ENCODE measurements at places on chromosomes 2 and 18.

DNA sequence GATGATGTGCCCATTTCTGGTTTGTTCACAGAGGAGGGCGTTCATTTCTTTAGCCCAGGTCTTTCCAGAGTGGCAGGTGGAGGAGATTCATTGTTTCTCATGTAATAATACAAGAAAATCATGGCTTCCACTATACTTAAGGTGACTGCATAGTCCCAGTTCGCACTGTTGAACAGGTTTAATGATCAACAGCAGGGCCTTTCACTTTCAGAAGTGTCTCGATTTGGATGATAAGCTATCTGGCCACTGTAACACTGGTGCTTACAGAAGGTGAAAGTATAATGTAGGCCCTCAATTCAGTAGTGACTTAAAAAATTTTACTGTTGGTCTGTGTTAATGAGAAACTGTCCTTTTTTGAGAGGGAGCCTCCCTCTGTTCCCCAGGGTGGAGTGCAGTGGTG lies 1.4 kb downstream of the RMC1 start:
- no peak for DNase-seq

DNA sequence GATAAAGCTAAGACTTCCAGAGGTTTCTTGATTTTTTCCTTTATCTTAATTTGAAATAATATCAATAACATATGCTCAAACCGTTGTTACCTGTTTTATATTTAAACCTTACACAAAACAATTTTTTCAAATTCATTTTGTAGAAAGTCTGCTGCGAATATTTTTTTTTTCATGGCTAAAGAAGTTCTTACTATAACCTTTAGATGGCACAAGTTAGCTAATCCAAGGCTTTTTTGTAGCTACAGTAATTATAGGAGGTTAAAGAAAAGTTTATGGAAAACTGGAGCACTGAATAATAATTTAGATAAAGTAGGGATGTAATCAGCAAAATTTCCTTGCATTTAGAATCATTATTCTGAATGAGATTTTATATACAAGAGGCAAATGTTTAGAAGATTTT lies 78.0 kb upstream of the PNPT1 start:
- peak; percentile 75 for DNase-seq

DNA sequence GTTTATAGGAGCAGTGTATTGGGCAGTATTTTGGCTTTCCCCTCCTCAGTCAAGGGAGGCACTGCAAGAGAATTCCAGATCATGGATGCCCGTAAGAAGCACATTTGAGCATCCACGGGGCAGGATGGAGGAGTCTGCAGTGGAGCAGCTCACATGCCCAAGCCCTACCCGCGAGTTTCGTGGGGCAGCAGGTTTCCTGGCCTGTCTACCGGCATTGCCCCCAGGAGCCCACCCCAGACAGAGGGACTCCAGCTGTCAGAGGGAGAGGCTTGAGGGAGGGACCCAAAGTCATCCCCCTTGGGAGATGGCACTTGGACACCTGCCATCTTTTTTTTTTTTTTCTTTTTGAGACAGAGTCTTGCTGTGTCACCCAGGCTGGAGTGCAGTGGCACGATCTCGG lies 31.3 kb downstream of the TMEM177 start:
- no peak for DNase-seq

- DNase-seq = no peak
These were observed 17.0 kb downstream of the SLC9A2 start for GRCh38 chr2:102636283-102636907.

GRCh38 chr18:38076346-38077070 lies 510.9 kb upstream of the CELF4 start:
- DNase-seq = no peak

- no peak for DNase-seq
These were observed 88.3 kb downstream of the ATAD2B start for GRCh38 chr2:23838581-23838980.

GRCh38 chr2:62529758-62530157 lies 23.8 kb upstream of the TMEM17 start:
- DNase-seq = no peak

- no peak for DNase-seq
These were observed 7.2 kb downstream of the E2F6 start for GRCh38 chr2:11458753-11459152.

Data from fibroblast of lung (primary cell).